Stimulated activated CD4-positive, alpha-beta T cell treated with anti-CD3 and anti-CD28 coated beads, Interleukin-4, amount 100 ng/mL, for 4 hours (primary cell): ENCODE measurements at places on chromosomes 2 and 18.

GRCh38 chr2:239142806-239143205 lies 258.0 kb downstream of the HDAC4 start:
- no peak for DNase-seq

GRCh38 chr2:135785032-135785431 lies 43.4 kb downstream of the UBXN4 start:
- no peak for DNase-seq

GRCh38 chr2:225842939-225843338 lies 443.4 kb downstream of the NYAP2 start:
- no peak for DNase-seq

GRCh38 chr2:29001806-29002205 lies 20.7 kb downstream of the TOGARAM2 start:
- DNase-seq, result no peak

DNA sequence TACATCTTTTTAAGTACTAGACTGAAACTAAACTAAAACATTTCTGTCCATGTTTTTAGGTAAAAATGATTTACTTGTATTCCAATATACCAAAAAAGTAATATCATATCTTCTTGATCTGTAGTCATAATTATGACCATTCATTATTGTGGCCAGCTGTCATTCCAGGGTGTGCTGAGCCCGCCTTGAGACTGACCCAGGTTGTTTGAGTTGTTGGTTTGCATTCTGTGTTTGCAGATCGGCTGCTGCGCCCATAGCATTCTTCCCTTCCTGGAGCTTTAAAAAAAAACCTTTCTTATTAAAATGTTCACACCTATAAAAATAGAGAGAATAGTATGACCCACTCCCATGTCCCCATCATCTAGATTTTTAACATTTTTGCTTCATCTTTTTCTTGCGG lies 101.9 kb downstream of the PRKCE start:
- DNase-seq, result no peak

DNA sequence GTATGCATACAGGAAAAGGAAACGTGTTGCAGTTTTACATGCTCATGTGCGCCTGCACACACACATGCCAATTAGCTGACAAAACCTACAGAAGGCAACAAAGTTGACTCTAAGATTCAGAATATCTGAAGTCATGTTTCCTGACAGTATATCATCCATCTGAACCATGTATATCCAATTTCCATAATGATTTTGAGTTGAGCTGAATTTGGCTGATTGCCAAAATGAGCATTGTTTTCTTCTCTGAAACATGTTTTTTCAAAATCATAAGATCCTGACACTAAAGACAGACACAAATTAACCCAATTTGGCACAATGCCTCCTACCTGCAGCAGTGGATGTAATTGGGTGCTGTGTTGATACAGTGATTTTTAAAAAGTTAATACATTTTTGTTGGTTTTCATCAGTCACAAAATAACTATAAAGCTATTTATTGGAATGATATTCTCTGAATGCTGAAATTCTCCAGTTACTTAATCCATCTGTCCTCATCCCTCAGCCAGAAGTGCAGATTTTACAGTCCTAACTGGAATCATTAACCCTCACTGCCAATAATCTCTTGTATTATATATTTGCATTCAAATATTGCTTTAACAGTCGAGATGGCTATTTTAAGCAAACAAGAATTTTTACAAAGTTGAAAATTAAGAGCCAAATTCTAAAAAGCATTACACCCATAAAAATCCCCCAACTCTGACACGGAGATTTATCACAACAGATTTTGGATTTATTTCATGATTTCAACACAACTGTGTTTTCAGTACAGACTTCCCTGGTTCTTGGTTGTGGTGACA lies 161.7 kb upstream of the LMAN1 start:
- no peak for DNase-seq

GRCh38 chr2:30997979-30998378 lies 140.3 kb downstream of the GALNT14 start:
- no peak for DNase-seq

GRCh38 chr2:67571785-67572718 lies 174.9 kb downstream of the ETAA1 start:
- no peak for DNase-seq

DNA sequence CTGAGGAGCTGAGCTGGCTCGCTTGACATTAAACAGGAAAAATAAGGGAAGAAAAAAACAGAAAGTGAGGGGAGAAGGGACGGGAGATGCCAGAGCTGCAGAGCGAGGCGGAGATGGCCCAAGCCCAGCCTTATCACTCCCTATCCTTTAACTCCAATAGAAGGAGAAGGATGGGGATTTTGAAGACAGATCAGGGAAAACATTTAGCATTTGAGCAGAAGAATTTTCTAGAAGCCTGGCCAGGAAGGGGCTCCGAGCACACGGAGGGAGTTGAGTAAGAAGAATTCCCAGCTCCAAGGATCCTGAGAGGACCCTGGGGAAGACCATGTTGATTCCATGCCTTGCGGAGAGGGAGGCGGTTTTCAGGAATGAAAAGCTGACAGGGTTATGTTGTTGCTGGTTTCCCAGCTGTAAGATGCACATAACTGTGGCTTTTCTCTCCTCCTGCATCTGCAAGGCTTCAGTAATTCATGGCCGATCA lies 35.6 kb downstream of the TWIST2 start:
- DNase-seq, result no peak

- no peak for DNase-seq
These were observed 1077.1 kb upstream of the ZEB2 start for GRCh38 chr2:145597006-145597405.

GRCh38 chr18:61953161-61953560 lies 60.4 kb upstream of the RNF152 start:
- no peak for DNase-seq

GRCh38 chr18:76710646-76711520 lies 111.5 kb upstream of the ZNF236 start:
- DNase-seq, result no peak

- no peak for DNase-seq
These were observed 99.4 kb upstream of the DSEL start for GRCh38 chr18:67615876-67616275.

DNA sequence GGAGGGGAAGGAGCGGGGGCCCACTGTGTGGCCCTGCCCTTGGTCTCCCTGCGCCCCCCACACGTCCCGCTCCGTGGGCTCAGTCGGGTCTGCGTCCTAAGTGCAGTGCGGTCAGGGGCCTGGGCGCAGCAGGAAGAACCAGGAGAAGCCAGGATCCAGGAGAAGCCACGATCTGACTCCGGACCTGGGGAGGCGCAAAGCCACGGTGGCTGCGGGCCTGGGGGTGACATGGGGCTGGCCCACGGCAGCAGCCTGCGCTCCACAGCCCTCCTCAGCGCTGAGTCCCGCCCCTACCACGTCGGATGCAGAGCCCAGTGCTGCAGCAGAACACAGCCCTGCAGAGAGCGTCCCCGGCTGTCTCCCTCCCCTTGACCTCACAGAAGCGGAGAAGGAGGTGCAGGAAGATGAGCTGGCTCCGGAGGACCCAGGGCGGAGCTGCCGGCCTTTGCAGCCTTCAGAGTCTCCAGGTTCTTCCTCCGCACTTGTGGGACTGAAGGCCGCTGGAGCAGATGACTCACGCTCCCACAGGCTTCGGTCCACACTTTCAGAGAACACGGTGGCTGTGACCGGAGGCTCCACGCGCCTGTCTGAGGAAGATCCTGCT lies 589.2 kb upstream of the SALL3 start:
- DNase-seq, result no peak

- DNase-seq, result no peak
These were observed 87.9 kb upstream of the ETAA1 start for GRCh38 chr2:67309281-67309680.

GRCh38 chr2:31812051-31812798 lies 198.6 kb downstream of the MEMO1 start:
- peak; percentile 0 for DNase-seq

DNA sequence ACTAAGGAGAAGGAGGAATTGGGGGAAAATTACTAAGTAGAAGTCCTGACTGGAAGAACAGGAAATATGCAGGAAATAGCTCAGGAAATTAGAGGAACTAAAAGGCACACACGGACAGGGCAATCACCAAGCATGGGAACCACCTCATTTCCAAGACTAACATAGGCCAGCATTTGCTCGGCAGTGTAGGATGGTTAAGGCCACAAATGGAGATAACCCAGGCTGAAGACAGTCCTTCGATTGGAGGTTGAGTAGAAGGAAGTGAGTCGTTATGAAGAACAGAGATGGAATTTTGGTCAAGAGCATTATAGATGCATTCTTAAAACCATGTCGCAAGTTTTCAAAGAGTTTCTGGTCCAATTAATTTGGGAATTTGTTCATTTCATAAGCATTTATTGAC lies 401.4 kb downstream of the ALK start:
- DNase-seq, result no peak

DNA sequence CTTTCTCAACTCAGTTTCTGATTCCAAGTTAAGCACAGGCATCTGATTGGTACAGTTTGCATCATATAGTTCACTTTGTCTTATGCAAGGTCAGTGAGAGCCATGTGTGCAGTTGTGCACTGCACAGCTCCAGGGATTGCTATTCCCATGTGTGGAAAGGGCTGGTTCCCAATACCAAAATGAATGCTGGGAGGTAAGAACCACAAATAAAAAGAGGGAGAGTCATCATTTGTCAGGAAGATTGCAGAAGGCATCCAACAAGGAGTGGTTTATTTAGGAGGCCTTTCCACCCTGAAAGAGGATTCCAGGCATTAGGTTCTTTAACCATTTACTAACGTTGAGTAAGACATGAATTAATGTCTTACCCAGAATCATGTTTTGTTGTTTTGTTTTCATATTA lies 141.2 kb upstream of the ST6GAL2 start:
- no peak for DNase-seq
